ENCODE measurements at places on chromosomes 2 and 18.

GRCh38 chr2:133271105-133271504 lies 297.2 kb downstream of the NCKAP5 start:
- DNase-seq = no peak

GRCh38 chr2:54541995-54542394 lies 85.9 kb downstream of the SPTBN1 start:
- DNase-seq = no peak

- DNase-seq = no peak
These were observed 46.0 kb downstream of the SLC66A2 start for GRCh38 chr18:79905389-79905911.

- DNase-seq = no peak
These were observed 218.5 kb downstream of the TFCP2L1 start for GRCh38 chr2:121066526-121066925.

GRCh38 chr2:238378230-238379095 lies 48.3 kb upstream of the ASB1 start:
- no peak for DNase-seq

GRCh38 chr2:86367499-86367777 lies 30.0 kb upstream of the REEP1 start:
- no peak for DNase-seq

DNA sequence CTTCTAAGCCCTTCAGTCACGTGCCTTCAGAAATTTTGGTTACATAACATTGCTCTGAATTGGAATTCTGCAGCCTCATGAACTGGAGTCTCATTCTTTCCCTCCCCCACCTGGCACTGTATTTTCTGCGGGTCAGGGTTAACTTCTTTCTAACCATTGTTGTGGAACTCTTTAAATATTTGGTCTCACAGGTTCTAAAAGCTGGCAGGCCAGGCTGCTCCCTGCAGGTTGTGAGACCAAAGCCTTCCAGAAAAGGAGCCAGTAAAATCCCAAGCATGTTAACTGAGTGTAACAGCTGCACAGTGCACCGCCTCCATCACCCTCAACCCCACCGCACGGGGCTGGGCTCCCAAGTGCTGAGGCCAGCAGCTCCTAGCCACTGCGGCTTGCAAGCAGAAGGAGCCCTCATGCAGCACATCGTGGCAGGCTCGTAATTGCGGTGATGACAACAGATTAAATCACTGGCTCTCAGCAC lies 174.1 kb upstream of the ALPP start:
- no peak for DNase-seq

DNA sequence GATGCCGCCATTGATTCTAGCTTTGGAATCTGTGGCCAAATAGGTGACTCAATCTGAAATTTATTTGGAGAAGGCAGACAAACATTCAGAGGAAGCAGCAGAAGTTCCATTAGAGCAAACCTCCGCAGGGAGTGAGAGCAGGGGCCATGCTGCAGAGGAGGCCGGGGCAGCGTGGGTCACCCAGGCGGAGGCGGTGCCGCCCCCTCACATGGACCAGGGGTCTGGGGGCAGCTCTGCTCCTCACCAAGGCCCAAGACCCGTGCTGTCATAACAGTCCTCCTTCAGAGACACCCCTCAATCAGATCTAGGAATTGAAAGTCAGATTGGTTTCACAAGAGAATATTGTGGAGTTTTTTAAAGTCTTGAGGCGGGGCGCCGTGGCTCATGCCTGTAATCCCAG lies 92.4 kb downstream of the GBX2 start:
- DNase-seq = no peak

Data from GM19239 (cell line).